ENCODE measurements at places on chromosomes 1 and 21.

GRCh38 chr21:19702726-19703125, 1295.5 kb upstream of the NCAM2 start:
- no peak for DNase-seq

DNA sequence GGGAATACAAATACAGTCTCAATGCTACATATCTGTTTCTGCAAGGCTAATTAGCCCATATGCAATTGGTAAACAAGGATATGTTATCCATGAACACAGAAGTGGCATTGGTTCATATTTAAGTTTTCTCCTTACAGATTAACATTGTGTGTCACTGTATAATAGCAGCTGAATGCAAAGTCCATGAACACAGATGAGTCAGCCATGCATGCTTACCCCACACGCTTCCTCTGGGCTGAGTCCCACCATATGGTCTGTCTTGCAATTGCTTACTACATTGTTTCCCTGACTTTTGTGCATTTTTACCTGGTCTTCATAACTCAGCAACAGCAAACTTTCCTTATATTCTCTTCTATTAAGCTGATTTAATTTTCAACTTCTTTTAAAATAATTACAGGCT, 41.5 kb upstream of the TSNAX start:
- no peak for DNase-seq

DNA sequence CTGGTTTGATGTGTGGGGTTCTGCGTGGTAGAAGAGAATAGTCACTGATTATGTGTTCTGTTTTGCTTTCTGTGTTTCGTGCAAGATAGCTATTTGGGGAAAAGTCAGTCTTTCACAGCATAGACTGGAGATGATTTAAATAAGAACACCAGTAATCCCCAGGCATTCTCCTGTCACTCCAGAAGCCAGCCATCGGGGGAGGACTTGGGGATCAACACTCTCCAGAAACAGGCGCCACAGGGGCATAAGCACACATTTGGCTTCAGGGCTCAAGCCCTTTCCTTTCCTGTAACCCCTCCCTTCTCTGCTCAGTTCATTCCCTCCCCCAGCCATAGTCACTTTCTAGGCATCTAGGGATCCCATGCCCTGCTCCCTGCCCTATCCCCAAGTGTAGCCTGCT, 97.3 kb upstream of the BEND5 start:
- no peak for DNase-seq

GRCh38 chr1:207673399-207673798, 28.5 kb downstream of the CR1L start:
- DNase-seq: no peak

GRCh38 chr1:220885971-220886370, 6.7 kb downstream of the HLX start:
- no peak for DNase-seq

- no peak for DNase-seq
Observed at GRCh38 chr1:150807249-150808023, 624 bp downstream of the CTSK start.

GRCh38 chr1:219412772-219413171, 200.1 kb downstream of the ZC3H11B start:
- no peak for DNase-seq

DNA sequence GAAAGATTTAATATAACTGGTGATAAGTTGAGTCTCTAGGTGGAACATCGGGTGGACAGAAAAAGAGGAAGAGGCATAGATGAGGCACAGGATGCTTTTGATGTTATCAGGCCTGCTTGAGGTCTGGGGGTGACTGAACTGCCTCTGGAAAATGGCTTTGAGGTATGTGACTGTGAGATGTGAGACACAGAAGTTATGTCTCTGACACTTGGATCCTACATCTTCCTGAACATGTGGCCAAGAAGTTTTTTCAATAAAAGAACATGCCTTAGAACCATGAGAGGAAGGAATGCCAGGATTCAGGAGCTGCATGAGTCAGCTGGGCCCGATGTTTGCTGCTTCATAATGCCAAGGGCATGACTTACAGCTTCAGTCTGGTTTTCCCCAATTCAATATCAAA, 11.5 kb upstream of the AIM2 start:
- DNase-seq: no peak

All from HuH-7.5 (cell line).